ENCODE measurements at places on chromosomes 3 and 15.

DNA sequence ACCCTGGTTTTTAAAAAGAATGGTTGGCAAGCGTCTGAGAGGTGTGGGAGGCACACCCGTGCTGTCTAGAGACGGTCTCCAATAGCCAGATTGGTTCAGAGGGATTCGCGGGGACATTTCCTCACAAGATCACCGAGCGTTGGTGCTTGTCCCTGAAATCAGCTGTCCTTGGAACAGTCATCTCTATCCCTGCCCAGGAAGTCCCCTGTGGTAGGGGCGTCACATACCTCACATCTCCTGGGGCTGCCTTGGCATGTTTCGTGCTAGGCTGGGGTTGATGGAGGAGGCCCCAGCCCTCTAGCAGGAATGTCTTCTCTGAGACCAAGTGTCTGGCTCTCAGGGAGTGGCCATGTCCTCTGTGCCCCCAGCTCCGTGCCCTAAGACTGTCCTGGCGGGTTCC lies 6.8 kb downstream of the FBLN2 start:
- DNase-seq = no peak

DNA sequence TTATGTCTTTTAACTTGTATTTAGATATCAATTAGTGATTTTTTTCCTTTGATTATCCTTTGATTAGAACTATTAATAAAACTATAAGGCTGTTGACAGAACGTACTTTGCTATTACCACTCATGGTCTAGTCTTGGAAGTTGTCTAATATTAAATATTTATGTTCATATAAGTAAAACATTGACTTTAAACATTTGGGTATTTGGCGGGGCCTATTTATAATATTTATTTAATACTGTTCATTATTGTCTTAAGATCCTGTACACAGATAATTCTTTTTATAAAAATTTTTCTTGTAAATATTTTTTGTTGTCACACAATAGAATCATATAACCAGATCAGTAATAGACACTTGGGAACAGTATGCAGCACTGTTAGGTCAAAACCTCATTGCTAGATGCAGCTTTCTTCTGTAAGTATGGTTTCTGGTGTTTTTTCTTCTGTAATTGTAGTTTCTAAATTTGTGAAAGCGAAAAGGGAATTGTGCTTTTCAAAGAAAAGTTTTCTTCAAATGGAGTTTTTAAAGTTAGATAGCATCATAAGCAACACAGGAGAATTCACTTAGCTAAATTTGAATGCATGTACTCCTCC lies 93.4 kb downstream of the FNDC3B start:
- no peak for DNase-seq

- no peak for DNase-seq
Measured at GRCh38 chr3:45145681-45146614, at the start of gene CDCP1. TSS of gene CDCP1 (minus strand) at chr3:45146378. CDS start at chr3:45146287, 91 bp downstream.

DNA sequence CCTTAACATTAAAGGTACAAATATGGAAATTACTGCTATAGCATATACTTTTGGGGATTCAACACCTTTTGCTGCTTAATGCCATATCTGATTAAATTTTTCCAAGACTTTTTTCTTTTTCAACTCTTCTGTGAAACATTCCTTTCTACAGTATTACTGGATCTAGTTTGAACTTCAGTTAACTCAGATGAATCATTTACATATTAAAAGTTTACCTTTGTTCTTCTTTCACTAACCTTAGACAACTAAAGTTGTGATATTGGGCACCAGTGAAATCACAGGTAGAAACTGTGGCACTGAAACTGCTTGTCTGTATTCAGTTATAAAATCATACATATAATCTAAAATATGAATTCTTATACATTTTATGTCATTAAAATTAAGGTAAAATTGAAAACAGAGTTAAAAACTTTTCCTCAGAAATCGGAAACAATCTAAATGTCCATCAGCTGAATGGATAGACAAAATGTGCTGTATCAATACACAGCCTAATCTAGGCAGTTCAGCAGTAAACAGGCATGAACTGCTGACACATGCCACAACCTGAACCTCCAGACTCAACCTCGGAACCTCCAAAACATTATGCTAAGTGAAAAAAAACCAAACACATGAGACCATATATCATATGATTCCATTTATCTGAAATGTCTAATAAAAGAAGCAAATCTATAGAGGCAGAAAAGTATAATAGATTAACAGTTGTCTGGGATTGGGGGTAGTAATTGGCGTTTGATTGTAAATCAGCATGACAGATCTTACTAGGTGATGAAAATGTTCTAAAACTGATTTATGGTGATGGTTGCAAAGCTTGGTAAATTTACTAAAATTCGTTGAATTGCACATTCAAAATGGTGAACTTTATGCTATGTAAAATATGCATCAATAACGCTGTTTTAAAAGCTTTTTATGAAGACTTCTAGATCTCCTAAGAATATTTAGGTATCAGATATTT lies 50.0 kb downstream of the PPARG start:
- DNase-seq = no peak

DNA sequence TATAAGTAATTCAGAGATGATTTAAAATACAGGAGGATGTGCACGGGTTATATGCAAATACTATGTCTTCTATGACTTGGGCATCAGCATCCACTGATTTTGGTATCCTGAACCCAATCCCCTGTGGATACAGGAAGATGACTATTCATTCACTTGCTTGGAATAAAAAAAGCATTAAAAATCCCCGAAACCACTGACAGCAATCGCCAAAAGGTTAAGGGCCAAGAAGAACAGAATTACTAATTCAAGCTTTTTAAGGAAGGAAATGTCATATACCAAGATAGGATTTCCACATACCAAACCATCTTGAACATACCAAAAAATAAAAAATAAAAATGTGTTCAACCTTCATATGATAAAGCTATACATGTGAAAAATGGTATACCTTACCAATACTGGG lies 93.7 kb downstream of the DLG1 start:
- DNase-seq = no peak

DNA sequence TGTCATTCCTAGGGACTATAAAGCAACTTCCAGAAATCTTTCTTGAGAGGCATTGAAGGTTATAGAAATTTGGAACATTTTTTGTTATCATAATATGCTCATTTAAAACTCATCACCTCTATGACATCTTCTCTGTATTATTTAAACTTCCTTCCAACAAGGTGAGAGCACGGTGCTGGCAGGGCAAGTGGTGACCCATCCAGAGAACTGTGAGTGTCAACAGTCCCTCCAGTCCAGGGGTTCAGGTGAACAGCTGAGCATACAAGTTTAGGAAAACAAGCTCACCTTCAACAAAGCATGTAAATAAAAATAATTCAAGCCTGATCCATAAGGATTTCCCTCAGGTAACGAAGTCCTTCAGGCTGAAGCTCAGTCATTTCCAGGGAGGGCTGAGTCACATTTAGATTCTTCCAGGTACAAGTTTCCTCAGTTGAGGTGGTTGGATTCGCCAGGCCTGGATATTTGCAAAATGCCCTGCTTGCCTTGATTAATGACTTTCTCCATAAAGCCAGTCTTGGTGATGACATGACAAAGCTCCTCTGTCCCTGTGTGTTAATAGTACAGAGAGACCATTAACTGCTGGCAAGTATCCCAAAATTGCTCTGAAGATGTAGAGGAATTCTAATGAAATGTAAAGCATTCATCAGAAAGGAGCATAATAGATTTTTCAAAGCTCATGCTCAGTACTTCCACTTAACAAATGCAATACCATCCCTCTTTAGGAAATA lies 263.6 kb upstream of the GADL1 start:
- no peak for DNase-seq

- no peak for DNase-seq
Measured at GRCh38 chr3:172145031-172145686, 105.8 kb downstream of the FNDC3B start.

DNA sequence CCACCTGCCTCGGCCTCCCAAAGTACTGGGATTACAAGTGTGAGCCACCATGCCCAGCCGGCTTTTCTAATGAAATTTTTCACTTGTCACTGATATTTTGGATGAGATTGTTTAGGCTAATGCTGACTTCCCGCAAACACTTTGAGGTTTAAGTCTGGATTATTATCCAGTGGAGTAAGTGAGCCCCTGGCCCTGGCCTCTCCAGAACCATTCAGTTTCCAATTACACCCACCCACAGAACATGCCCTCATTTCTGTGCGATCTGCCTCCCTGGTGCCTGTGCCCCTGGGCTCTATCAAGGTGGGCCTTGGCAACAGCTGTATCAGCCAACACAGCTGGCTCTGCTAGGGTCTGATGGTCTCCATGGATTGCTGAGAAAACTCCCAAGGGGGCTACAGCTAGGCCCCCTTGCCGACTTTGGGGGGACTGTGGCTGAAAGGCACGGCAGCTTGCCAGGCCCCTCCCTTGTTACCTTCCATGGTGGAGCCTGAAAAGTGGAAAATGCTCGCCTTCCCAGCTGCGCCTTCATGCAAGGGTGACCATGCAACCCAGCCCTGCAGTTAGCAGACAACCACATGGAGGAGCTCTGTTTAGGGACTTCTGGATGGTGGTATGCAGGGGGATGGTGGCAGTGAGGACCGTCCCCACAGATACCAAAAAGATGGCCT lies 288.9 kb downstream of the FAM43A start:
- no peak for DNase-seq

- no peak for DNase-seq
Measured at GRCh38 chr3:185737020-185737419, 87.8 kb downstream of the IGF2BP2 start.

DNA sequence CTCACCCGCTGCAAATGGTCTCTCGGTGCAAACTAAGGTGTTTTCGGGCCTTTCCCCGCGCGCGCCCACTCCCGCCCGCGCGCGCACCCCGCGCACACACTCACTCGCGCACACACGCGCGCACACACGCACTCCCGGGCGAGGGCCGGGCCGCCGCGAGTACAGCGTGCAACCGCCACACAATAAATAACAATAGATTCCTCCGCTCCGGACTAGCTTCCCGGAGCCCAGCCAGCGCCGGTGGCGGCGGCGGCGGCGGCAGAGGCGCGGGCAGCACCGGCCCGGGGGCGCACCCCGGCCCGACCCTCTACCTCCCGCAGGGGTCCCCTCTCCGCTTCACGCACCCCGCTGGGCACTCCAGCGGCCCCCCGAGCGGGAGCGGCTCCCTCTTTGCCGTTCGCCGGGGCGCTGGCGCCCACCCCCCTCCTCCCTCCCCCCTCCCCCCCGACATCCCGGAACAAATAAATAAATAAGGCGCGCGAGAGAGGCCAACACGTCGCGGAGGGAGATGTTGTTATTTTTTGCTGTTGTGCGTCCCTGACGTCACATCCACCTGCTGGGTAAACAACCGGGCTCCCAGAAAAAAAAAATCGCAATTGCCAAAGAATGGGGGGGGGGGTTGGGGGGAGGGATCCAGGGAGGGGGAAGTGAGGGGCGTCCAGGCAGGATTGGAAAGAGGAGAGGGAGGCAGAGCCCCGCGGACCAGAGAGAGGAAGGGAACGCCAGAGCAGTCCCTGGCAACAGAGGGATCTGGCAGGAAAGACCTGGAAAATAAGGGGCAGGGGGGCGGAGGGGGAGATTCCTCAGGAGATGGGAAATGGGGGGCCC lies at the start of gene FOXP1:
Gene FOXP1 (minus strand): TSS at position 163 of the 828 bp plus-strand sequence. CDS start 385,347 bp downstream, outside the sequence.
- DNase-seq = no peak

GRCh38 chr15:70762469-70763119 lies 764 bp downstream of the UACA start:
- DNase-seq = no peak

GRCh38 chr3:13548696-13549622 lies at the start of gene FBLN2:
TSS of gene FBLN2 (plus strand) at chr3:13549125. CDS start at chr3:13570356, 21,231 bp downstream.
- no peak for DNase-seq

- no peak for DNase-seq
Measured at GRCh38 chr15:78637776-78638435, 3.1 kb downstream of the CHRNB4 start.

- DNase-seq = no peak
Measured at GRCh38 chr3:171729452-171730334, 80.6 kb downstream of the PLD1 start.

DNA sequence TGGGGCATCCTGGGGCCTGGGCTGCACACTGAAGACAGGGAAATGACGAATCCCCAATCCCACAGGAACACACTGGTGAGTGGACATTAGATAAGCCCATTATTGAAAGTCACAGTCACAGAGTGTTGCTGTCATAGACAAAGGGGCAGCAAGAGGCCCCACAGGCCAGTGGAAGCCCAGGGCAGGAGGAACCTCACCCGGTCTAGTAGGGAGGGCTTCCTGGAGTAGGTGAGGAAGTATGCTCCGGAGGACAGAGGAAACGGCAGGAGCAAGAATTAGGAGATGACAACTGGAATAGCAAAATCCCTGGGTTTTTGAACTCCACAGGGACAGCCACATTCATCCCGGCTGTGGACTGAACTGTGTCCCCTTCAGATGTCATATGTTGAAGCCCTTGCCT lies 101.2 kb downstream of the TPRA1 start:
- DNase-seq = no peak

DNA sequence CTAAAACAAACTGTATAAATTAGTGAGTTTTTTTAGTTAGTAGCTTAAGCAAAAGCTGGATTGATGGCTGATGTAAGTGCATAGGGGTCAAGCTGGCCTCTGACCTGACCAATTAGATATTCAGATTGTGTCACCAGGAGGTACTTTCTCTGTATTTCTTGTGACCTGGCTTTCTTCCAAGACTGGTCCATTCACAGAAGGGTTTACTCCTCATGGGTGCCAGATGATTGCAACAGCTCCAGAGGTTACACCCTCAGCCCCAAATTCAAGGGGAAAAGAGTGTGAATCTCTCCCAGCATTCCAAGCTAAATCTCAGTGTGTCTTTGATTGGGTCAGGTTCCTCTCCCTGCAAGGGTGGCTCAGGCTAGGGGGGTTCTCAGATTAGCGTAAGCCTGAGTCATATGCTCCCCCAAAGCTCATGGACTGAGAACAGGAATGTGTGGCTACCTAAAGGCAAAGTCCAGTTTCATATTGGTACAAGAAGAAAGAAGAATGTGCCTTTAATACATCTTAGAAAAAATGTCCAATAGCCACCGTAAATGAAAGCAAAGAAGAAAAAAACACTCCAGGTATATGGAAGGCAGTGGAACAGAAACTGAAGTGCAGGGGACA lies 16.5 kb downstream of the PML start:
- DNase-seq = no peak

DNA sequence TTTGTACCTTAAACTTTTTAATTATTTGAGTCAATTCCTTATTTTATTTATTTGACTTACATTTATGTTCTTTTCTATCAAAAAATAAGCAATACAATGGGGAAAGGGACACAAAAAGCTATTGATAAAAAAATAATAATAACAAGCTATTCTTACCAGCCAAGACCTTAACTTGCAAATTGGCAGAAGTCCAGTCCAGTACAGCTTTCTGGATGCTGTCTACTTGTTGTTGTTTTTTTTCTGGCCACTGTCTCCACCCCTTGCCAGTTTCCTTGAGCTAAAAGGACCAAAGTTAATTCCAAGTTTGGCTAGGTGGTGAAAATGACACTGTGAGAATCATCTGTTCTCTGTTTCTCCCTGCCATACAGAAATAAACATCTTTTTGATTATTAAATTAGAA lies 232.2 kb downstream of the PTPRG start:
- no peak for DNase-seq

GRCh38 chr3:14802381-14802731 lies 16.4 kb upstream of the FGD5 start:
- DNase-seq = no peak

DNA sequence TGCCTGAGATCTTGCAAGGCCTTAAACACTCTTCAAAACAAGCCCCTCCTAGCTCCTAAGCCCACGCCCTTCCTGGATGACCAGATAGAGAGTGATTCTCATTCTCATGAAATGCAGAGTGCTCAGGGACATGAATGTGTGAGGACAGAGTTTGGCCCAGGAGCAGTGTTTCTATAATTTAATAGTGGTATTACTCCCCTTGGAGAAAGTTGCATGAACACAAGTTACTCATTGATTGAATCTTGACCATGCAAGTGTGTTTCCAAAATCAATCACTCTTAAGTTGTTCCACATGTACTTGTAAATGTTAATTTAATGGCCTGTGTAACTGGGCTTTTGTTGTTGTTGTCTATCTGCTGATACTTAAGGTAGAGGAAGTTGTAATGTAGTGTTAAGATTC lies 181.6 kb downstream of the ADAMTSL3 start:
- no peak for DNase-seq

- DNase-seq = no peak
Measured at GRCh38 chr15:50265620-50266019, at the start of gene HDC. TSS of gene HDC (minus strand) at chr15:50265726. CDS start at chr15:50265623, 103 bp downstream.

All from HS-27A (cell line).